ENCODE measurements at places on chromosomes 12 and 14. TPM values are rescaled to one million over a fixed set of nuclear protein-coding genes. Genes with fewer than 3 reads are reported as not detected.

RBM23 gene
- 84.6 TPM for total RNA-seq

DRAM1 gene
- total RNA-seq, result 22.4 TPM

IQSEC3 gene
- total RNA-seq, result 3.8 TPM

C12orf54 gene
- 0.27 TPM for total RNA-seq

RNASE7 gene
- total RNA-seq, result not detected

PTGDR gene
- total RNA-seq, result 0.27 TPM

ANKRD33 gene
- total RNA-seq, result not detected

EEF1AKMT3 gene
- total RNA-seq, result 8.9 TPM

GDF11 gene
- 17.5 TPM for total RNA-seq

PLCZ1 gene
- not detected for total RNA-seq

CAPRIN2 gene
- total RNA-seq, result 7.8 TPM

SLC6A13 gene
- 0.27 TPM for total RNA-seq

PIANP gene
- under 0.01 TPM for total RNA-seq

GRCh38 chr12:112489456-112489855 lies 70.7 kb downstream of the PTPN11 start:
- no peak for DNase-seq

GRCh38 chr12:118307069-118307954 lies 65.4 kb downstream of the TAOK3 start:
- peak; percentile 64 for DNase-seq

- DNase-seq, result no peak
These were observed 21.4 kb upstream of the IGF1 start for GRCh38 chr12:102501773-102502172.

DNA sequence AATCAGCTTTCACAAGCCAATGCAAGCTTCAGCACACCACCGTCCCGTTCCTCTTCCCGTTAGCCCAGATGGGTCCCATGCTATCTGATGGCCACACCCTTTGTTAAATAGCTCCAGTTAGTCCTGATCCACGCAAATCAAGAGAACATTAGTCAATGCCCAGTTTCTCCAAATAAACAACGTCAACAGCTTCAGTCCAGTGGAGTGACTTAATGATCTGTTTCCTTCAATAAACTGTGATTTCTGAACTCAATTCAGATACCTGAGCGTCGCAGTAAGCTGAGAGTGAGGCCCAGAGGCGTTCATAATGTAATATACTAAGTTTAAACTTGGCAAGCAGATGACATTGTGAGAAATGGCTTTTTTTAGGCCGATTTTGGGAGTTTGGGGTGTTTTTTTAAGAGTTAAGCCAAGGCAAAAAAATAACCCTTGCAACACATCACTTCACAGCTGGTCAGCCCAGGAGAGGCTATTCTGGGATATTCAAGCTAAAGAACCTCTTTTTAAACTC lies 112.3 kb downstream of the ZFP36L1 start:
- no peak for DNase-seq

GRCh38 chr12:5308216-5308615 lies 123.7 kb upstream of the NTF3 start:
- no peak for DNase-seq

- no peak for DNase-seq
These were observed 168.1 kb downstream of the ADGRD1 start for GRCh38 chr12:131121705-131122405.

- no peak for DNase-seq
These were observed 15.9 kb downstream of the EIF2S3B start for GRCh38 chr12:10521555-10521954.

GRCh38 chr12:47321436-47321835 lies 241.7 kb upstream of the AMIGO2 start:
- DNase-seq, result no peak

GRCh38 chr12:13668880-13669279 lies 312.5 kb downstream of the GRIN2B start:
- DNase-seq, result no peak

DNA sequence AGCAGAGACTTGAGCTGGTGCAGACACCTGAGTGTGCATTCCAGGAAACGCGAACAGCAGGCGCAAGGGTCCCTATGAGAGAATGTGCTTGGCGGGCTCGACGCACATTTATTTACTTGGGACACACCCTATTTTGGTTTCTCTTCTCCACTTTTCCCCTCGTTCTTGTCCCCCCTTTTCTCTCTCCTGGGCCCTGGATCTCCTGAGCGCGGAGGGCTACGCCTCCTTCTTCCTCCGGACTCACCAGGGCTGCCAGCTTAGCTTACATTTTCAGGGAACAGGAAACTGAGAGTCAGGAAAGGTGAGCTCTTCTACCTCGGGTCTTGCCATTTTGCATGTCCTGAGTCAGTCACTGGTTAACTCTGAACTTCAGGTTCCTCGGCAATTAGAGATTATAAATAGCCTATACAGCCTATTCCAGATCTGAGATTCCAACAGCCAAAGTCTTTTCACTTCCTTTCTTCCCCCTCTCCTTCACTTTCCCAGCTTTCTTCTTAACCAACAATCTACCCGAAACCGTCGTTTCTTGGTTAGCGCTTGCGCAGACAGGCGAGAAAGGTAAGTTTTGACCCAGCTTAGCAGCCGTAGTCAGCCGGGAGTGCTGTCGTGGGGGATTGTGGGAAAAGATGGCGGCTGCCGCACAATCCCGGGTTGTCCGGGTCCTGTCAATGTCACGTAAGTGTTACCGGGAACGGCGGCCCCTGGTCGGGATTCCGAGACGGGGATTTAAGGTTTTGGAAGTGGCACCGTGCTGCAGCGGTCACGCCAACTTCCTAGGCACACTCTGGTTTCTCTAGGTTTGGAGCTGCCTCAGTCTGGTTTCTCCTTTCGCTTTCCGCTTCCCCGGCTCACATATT lies at the start of the genes AKAP3 and NDUFA9:
Gene AKAP3 (minus strand): TSS at position 551 of the 857 bp plus-strand sequence. CDS start 10,855 bp downstream, outside the sequence.
Gene NDUFA9 (plus strand): TSS at position 614 of the 857 bp plus-strand sequence. CDS start 13 bp downstream, at position 627.
- peak; percentile 78 for DNase-seq

GRCh38 chr12:49534731-49535278 lies 4.0 kb upstream of the KCNH3 start:
- no peak for DNase-seq

- peak; percentile 76 for DNase-seq
These were observed 6.8 kb upstream of the HNF1A start for GRCh38 chr12:120971299-120972180.

DNA sequence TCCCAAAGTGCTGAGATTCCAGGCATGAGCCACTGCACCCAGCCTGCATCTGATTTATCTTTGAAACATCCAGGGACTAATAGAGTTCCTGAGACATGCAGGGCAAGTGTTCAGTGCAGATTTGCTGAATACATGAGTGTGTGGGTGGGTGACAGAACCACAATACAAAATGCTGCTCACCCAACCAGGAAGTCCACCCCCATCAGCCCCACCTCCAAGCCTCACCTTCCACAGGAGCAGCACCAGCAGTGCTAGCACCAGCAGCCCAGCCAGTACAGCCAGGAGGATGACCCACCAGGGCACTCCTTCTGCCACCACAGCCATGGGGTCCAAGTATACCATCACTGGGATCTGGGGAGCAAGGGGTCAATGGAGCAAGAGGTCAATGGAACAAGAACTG lies 20.0 kb downstream of the ITGA7 start:
- no peak for DNase-seq

DNA sequence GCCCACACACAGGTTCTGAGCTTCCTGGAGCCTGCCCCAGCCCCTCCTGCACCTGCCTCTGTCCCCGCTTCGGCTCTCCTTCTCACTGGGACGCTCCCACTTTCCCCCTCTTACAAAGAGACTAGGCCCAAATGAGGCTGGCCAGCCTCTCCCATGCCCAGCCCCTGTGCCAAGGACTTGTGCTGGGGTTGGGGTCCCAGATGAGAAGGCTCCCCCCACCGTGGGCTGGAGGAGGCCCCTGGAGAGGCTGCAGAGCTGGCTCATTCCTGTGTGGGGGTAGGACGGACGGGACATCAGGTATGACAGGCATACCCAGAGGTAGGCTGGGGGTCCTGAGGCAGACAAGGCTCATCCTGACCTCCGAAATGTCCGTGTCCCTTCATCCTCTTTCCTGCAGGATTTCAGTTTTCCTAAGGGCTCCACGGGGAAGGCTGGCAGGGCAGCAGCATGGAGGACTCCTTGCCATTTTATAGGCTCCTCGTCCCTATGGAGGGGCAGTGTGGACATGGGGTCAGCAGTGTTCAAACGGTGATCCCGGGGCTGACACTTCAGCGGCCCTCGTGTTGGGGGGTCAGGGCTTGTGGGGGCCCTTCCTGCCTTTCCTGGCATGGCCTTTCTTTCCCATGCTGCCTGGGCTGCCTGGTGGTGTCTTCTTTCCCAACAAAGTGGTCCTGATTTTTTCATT lies 49.1 kb upstream of the MEG3 start:
- DNase-seq, result no peak

GRCh38 chr12:105946493-105946901 lies 192.3 kb downstream of the NUAK1 start:
- no peak for DNase-seq

DNA sequence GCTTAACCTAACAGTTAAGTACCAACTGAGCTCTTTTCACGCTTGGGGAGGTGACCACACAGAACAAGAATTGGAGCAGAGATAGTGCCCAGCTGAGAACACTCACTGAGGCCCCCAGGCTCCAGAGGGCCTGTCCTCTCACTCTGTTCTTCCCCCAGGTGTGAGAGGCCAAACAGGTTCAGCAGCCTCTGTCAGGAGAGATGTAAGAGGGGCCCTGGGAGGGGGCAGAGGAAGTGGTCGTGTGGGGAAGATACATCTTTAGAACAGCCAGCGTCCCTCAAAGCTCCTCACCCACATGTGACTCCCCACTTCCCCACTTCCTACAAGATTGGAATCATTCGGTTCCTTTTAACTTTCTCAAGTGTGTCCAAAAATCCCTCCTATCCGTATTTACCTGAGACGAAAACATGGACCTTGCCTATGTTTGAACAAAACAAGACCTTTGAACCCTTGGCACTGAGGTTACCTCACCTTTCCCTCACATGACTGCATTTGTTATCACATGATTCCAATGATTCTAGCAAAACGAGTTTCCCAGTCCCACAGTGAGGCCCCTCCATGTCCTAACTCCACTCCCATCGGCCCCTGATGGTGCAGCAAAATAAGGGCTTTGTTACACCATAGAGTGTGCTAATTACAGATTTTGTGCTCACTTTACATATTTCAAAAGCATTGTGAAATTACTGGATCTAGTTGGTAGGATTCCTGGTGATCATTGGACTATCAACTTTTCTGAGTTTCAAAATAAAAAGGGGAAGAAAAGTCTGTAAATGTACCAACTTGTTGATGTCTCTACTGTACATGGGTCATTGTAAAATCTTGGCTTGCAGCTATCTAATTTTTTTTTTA lies 40.0 kb upstream of the PAPOLA start:
- DNase-seq, result no peak

- peak; percentile 89 for DNase-seq
These were observed 17.0 kb downstream of the RHOF start for GRCh38 chr12:121776190-121777098.

DNA sequence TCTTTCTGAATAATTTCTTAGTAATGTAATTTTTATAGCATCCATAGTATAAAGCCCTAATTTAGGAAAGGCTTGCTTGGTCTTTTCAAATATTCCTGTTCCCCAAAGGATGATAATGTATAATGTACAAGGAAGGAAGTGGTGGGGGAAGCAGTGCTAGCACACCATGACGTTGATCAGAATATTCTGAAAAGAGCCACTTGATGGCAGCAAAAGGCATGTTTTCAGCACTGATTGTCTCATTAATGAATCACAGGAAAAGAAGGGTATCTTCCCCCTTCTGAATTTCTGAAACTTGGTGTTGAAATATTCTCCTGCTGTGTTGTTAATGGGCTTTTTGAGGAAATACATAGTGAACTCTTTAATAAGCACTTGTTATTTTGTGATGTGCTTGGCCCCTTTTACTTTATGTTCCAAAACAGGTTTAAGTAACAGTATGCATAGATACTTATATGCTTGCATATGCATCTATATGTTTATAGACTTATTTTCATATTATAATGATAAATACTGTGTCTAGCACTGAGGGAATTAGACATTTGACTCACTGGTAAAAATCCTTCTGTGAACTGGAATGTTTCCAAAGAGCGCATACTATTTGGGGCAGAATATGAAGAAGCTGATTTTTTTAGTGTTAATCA lies 122.0 kb downstream of the TMEM117 start:
- DNase-seq, result no peak

- DNase-seq, result no peak
These were observed 98.3 kb upstream of the CPNE8 start for GRCh38 chr12:39003541-39004155.

DNA sequence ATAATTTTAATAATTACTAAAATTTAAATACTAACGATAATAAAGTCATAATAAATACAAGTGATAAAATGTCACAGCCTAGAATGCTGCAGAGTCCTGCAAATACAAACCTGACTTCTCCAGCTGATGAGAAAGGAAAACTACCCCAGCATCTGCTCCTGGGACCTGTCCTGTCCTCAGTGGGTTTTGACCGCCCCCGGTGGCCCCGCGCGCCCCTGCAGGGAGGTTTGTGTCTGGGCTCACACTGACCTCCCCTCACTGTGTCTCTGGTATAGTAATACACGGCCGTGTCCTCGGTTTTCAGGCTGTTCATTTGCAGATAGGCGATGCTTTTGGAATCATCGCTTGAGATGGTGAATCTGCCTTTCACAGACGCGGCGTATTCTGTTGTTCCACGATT lies 1139.4 kb downstream of the TMEM121 start:
- DNase-seq, result no peak

- DNase-seq, result no peak
These were observed 9.6 kb downstream of the SUSD6 start for GRCh38 chr14:69620981-69621380.

DNA sequence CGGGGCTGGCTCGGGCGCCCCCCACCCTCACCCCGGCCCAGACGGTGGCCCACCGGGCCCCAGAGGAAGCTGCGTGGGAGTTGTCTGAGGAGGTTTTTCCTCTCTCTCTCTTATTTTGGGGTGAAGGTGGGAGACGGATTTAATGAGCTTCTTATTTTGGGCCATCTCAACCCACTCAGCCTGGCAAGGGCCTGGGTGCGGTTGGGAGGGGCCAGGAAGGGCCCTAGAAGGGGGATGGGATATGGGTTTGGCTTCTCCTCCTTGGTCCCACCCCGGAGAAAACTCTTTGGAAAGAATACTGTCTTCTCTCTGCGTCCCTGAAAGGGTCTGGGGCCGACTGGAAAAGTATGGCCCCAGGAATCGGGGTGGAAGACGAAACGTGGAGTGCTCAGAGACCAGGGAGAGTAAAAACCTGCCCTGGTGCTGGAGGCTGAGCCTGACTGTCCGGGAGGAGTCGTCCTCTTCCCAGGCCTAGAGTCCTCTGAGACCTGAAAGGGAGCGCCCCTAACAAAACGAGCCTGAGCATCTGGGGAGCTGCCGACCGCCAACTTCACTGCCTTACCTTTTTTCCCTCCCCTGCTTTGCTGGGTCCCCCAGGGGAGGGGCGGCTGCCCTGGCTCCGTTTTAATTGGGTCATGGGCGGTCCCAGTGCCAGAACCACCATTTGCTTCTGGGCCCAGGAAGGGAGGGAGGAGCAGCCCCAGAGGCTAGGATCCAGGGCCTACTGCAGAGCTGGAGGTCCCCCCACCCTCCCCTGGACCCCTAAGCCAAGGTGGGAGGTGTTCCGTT lies 1.6 kb downstream of the MMP14 start:
- DNase-seq, result no peak

DNA sequence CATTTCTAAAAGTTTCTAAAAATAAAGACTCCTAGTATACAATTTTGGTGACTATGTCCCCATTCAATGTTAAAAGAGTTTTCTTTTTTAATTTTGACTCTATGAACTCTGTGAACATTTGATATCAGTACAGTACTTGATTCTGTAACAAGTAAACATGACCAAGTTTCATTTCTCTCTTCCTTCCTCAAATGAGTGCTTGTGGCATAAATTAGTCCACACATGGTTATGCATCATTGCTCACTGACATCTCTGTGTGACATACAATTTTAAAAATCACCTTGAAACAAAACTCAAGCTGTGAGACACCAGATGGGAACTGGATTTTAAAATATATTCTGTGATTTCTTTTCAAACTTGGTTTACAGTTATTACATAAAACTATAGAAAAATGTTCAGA lies 253.9 kb upstream of the MDGA2 start:
- DNase-seq, result no peak

GRCh38 chr12:118358612-118359540 lies 13.8 kb downstream of the TAOK3 start:
- no peak for DNase-seq
